ENCODE measurements at places on chromosomes 3 and 15.

DNA sequence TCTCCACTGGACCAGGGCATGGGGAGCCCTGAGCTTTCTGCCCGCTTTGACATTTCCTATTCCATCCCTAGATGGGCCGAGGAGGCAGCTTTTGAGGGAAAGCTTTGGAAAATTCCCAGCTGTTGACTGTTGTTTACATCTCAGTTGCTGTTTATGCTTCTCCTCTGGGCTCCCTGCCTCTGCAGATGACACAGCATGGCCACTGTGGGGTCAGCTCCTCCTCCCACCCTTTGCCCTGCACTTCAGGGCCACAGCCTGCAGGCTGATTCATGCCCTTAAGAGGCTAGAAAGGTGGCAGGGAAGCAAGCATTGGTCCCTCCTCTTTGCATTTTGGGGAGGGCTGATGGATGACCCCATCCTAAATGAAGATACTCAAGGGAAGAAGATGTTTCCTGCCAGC is 8.5 kb upstream of the CTXND1 start:
- DNase-seq, result no peak

DNA sequence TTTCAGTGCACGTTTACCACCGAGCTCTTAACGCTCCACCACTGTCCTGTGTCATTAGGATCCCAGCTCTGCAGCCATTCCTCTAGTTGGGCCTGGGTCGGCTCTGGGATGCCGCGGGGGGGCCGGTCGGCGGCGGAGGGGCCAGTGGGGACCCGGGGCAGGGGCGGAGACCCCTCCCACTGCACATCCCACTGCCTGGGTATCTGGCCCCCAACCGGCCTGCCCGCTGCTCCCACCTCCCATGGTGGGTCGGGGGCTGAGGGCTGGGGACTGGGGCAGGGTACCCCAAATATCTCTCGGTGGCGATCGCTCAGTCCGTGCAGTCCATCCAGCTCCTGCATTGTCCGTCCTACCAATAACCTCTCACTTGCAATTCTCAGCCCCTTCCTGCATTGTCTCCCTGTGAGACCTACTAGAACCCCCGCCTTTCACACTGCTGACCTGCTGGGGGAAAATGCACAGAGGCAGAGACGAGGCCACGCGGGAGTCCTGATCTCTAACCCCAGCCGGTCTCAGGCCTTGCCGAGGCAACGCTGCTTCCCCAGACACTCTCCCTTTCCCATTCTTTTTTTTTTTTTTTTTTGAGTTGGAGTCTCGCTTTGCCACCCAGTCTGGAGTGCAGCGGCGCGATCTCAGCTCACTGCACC is 24.0 kb upstream of the MUC20 start:
- no peak for DNase-seq

DNA sequence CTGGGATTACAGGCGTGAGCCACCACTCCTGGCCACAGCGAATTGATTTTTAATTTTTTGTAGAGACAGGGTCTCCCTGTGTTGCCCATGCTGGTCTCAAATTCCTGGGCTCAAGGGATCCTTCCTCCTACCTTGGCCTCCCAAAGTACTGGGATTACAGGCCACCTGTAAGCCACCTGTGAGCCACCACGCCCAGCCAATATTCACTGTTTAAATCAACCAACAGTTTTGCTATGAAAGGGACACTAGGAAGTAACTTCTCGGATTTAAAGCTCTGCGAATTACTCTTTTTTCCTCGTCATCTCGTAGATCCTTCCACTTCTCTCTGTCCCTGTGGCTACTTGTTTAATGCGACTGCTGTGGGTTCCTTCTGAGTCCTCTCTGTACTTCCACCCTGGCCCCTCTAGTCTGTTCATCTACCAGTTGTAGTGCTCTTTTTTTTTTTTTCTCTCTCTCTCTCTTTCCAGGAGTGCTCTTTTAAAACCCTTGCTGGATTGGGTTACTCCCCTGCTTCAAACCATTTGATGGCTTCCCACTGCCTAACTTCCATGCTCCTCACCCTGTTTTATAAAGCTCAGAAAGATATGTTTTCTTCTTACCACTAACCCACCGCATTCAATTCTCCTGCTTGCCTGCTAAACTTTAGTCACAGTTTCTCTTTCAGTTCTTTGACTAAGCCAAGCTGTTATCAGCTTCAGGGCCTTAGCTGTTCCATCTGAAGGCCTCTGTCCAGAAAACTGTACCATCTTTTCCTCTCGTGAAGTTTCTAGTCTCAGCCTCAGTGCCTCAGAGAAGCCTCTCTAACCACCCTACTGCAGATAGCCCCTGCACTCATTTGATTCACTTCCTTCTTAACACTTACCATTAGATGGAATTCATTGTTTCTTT is 12.4 kb downstream of the RTF1 start:
- DNase-seq, result peak; percentile 7

- DNase-seq, result no peak
These were observed 3.4 kb upstream of the MEIS2 start for GRCh38 chr15:37103475-37104423.

DNA sequence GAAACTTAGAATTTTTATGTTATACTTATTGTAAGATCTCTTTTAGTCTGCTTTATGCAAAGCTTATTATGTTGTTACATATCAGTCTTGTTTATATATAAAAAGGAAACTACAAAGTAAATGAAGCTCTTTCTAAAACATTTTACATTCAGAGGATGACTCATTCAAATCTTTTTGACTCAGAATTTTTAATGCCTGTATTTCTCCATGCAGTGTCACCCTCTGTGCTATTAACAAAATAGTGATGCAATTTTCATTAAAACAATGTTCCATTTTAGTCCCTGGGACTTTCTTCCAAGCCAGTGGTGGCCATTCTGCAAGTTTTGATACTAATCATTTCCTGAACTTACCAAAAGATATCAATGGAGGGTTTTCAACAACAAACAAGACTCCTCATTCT is 216.1 kb downstream of the NAALADL2 start:
- DNase-seq, result no peak

DNA sequence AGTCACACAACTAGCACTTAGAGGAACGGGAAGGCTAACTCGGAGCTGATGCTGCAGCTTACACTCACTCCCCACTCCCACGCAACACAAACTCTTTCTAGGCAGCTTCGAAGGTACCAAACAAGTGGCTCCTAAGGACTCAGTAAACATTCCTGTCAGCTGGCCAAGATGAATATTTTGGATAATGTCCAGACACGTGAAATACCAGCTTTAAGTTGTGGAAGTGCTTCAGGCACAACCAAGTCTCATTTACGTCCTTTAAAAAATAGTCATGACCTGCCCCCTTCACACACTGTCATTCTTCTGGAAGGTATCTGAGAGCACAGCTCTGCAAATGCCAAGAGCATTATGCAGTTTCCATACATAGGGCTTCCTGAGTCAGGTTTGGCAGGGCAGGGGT is 1005.9 kb upstream of the CFAP20DC start:
- no peak for DNase-seq

GRCh38 chr15:94858449-94858848 is 627.1 kb downstream of the MCTP2 start:
- no peak for DNase-seq

GRCh38 chr15:82882273-82882928 is 70.1 kb downstream of the HOMER2 start:
- DNase-seq, result no peak

- no peak for DNase-seq
These were observed 236.3 kb upstream of the LRTM1 start for GRCh38 chr3:55164191-55164590.

GRCh38 chr3:50972029-50972428 is 297.3 kb downstream of the DOCK3 start:
- DNase-seq, result no peak

- DNase-seq, result no peak
These were observed 162.9 kb upstream of the TLE3 start for GRCh38 chr15:70260580-70260979.

- no peak for DNase-seq
These were observed 46.7 kb downstream of the IGF2BP2 start for GRCh38 chr3:185778094-185778493.

DNA sequence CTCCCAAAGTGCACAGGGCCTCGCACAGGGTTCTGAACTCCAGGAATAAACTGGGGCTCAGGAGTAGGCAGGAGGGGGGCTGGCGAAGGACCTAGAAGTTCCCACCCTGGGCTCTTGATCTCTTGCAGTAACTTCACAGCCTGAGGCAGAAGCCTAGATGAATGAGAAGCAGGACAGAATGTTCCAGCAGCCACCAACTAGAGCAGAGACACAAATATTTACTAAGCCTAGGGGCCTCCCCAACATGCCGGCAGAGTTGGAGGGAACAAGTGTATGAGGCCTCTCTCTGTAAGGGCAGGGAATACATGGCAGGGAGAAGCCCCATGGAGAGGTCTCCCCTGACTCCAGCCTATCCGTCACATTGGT is 25.3 kb upstream of the C15orf39 start:
- no peak for DNase-seq

- no peak for DNase-seq
These were observed 17.2 kb upstream of the NMNAT3 start for GRCh38 chr3:139695007-139695406.

DNA sequence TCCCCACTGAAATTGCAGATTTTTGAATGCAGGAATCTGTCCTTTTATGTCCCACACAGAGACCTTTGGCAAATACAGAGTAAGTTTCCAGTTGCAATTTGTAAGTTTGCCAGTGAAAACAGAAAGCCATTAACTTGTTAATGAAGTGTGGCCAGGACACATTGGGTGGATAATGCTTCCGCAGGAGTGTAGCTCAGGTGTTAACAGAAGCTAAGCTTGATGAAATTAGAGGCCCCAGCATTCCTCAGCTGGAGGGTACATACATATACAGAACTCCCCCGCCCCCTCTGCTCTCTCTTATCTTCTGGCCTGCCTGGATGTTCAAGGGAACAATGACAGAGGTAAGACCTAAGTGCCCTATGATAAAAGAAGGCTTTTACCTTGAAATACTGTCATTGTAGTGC is 8.1 kb upstream of the LRRC2 start:
- no peak for DNase-seq

- DNase-seq, result no peak
These were observed 1.1 kb upstream of the GABRB3 start for GRCh38 chr15:26773917-26774316.

- DNase-seq, result no peak
These were observed 188.4 kb downstream of the ADAMTSL3 start for GRCh38 chr15:83842281-83842680.

- peak; percentile 14 for DNase-seq
These were observed 3.8 kb downstream of the FAM43A start for GRCh38 chr3:194689493-194689944.

- peak; percentile 14 for DNase-seq
These were observed 169.8 kb upstream of the MYRIP start for GRCh38 chr3:39639344-39640236.

GRCh38 chr3:126857928-126858327 is 125.0 kb upstream of the PLXNA1 start:
- no peak for DNase-seq

GRCh38 chr15:83292317-83292716 is 7.9 kb upstream of the BNC1 start:
- DNase-seq, result no peak

DNA sequence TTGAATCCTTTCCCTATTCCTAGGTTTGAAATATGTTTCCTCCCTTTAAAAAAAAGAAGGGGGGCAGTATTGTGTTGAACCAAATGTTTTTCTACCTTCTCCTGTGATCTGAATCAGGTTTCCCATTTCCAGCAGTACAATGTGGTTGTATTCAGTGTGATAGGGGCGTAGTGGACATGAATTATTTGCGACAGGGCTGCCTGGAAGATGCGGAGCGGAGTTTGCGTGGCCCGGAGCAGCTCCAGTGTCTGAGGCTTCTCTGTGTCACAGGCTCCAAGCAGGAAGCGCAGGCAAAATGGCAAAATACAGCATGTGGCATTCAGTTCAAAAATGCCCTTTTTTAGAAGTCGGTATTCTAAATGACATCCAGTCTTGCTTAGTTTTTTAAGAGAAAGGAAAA is 154.4 kb downstream of the PGPEP1L start:
- peak; percentile 77 for DNase-seq

DNA sequence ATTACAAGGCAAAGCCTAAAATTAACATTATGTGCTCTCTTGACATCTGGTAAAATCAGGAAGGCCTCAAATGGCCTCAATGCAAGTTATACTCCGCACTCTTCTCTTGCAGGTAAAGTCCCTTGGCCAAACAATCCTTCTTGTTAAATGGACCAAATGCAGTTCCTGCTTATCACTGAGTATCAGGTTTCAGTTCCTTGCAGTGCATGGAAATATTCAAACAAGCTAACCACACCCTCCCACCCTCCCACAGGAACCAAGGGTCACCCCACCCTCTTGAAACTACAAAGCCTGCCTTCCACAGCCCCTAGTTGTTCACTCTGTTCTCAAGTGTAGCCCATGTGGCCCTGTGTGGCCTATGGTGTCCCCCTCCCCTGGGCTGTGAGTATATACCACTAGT is 171.9 kb upstream of the CADPS start:
- no peak for DNase-seq

GRCh38 chr3:172915911-172916514 is 165.5 kb downstream of the ECT2 start:
- no peak for DNase-seq

DNA sequence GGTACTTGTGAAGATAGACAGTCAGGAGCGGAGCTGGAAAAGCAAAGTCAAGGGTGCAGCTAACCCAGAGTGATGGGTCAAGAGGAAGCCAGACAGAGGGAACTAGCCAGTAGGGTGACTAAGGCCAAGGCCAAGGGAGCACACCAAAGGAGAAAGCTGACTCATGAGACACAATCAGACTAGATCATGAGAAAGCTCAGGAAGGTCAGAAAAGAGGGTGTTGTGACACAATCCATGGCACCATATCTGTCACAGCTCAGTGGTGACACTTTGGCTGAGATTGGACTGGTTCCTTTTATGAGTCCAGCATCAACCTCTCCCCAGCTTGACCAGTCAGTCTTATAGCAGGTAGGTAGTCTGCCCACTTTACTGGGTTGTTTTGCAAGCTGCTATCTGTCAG is 22.2 kb downstream of the P2RY1 start:
- DNase-seq, result no peak

- no peak for DNase-seq
These were observed 12.1 kb downstream of the IQGAP1 start for GRCh38 chr15:90400005-90400758.

- no peak for DNase-seq
These were observed 1.2 kb downstream of the PSTPIP1 start for GRCh38 chr15:76996076-76996525.

GRCh38 chr3:121998611-121999473 is 23.2 kb downstream of the ILDR1 start:
- no peak for DNase-seq

DNA sequence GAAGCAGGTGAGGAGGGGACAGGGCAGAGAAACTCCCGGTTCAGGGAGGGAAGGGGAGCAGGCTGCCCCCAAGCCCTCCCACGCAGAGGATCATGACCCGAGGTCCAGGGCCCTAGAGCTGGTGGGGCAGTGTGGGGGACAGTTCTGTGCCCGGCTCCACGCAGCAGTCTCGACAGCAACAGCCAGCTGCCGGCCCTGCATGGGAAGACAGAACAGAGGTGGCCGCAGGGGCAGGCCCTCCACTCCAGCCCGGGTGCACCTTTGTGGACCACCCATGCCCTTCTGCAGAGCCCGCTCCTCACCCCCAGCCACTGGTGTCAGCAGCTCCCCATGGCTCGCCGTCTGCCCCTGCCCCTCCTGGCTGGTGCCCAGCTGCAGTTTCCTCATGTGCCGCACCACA is 7.7 kb downstream of the OGG1 start:
- no peak for DNase-seq

All from activated naive CD8-positive, alpha-beta T cell treated with anti-CD3 and anti-CD28 coated beads for 36 hours (primary cell).